Common myeloid progenitor, CD34-positive (primary cell): ENCODE measurements at places on chromosomes 13 and 19.
A peak's percentile ranks its signal among the peaks of the same experiment; 100 is the strongest.

GRCh38 chr13:91017031-91017668 lies 330.3 kb upstream of the MIR17HG start:
- peak; percentile 79 for DNase-seq
- H3K27me3 ChIP-seq = no peaks in the 10 kb centered on the region
- H3K4me1 ChIP-seq = no peaks in the 10 kb centered on the region

GRCh38 chr13:51935326-51936171 lies 73.8 kb downstream of the CCDC70 start:
- H3K36me3 ChIP-seq = no peaks in the 10 kb centered on the region
- no peaks in the 10 kb centered on the region for H3K4me1 ChIP-seq
- no peaks in the 10 kb centered on the region for H3K27me3 ChIP-seq
- H3K27ac ChIP-seq = no peak overlapping the region
- DNase-seq = peak; percentile 24

DNA sequence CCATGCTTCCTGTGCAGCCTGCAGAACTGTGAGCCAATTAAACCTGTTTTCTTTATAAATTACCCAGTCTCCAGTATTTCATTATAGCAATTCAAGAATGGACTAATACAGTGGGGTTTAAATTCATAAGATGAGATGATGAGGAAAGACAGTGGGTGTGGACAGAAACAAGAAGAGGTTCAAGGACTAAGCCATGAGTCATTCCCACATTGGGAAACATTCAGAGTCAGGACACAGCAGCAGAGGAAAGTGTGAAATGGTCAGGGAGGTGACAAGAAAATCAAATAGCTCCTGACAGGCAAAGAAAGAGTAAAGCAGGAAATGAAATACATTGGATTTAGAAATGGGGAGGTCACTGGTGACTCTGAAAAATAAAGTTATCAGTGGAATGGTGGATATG lies 9.1 kb downstream of the ZNF841 start:
- H3K36me3 ChIP-seq = peaks cover 36% of the 10 kb centered on the region
- H3K4me1 ChIP-seq = no peaks in the 10 kb centered on the region
- DNase-seq = no peak
- H3K4me3 ChIP-seq = no peak overlapping the region
- H3K27me3 ChIP-seq = no peaks in the 10 kb centered on the region

GRCh38 chr19:14694641-14695266 lies 4.9 kb downstream of the ZNF333 start:
- H3K36me3 ChIP-seq = peaks cover 34% of the 10 kb centered on the region
- no peak overlapping the region for H3K4me3 ChIP-seq
- H3K27me3 ChIP-seq = no peaks in the 10 kb centered on the region
- DNase-seq = no peak

GRCh38 chr13:98216135-98216565 lies 39.1 kb upstream of the RNF113B start:
- H3K4me3 ChIP-seq = no peak overlapping the region
- no peak for DNase-seq
- no peak overlapping the region for H3K27ac ChIP-seq
- H3K4me1 ChIP-seq = no peaks in the 10 kb centered on the region

- no peaks in the 10 kb centered on the region for H3K36me3 ChIP-seq
- H3K4me1 ChIP-seq = no peaks in the 10 kb centered on the region
- H3K27me3 ChIP-seq = peaks cover 3% of the 10 kb centered on the region
Observed at GRCh38 chr19:50281491-50281890, 47.7 kb downstream of the KCNC3 start.

DNA sequence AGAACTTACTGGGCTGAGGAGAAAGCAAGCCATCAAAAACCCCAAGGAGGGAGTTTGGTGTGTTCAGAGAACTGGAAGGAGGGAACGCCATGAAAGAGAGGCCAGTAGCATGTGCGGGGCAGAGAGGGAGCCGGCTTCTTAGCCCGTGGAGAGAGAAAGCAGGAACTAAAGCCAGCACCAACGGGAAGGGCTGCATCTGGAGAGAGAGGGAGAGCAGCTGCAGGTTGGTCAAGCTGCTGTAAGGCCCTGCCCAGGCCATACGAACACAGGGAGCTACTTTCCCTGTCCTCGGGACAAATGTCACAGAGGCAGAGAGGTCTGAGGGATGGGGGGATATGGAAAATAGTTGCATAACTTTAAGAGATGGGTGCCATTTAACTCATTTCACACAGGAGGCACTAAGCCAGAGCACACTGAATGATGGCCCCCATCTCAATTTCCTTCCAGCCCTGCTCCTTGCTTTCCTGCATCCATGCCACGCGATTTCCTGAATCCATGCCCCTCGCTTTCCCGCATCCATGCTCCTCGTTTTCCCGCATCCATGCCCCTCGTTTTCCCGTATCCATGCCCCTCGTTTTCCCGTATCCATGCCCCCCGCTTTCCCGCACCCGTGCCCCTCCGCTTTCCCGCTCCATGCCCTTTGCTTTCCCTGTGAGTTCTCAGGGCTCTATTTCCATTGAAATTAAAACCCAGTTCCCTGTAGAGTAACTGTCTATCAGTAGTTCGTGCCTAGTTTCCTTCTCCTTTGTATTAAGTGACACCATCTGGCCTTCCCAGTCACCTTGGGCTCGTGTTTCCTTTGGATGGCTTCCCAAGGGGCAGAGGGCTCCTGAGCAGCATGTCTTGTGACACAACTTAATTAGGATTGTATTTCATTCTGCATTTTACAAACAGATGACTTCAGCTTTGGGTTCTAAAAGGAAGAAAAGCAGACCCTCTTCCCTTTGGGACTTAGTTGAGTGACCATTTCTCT lies 31.5 kb upstream of the TPT1 start:
- H3K4me1 ChIP-seq = no peaks in the 10 kb centered on the region
- no peaks in the 10 kb centered on the region for H3K27me3 ChIP-seq
- H3K27ac ChIP-seq = no peak overlapping the region
- peak; percentile 23 for DNase-seq

- peaks cover 5% of the 10 kb centered on the region for H3K36me3 ChIP-seq
- H3K27ac ChIP-seq = no peak overlapping the region
- peaks cover 12% of the 10 kb centered on the region for H3K4me1 ChIP-seq
- no peak overlapping the region for H3K4me3 ChIP-seq
Observed at GRCh38 chr13:100212904-100213553, 124.1 kb downstream of the PCCA start.

GRCh38 chr13:106804991-106805390 lies 237.1 kb upstream of the ARGLU1 start:
- H3K4me1 ChIP-seq = peaks cover 3% of the 10 kb centered on the region
- H3K4me3 ChIP-seq = no peak overlapping the region
- no peak overlapping the region for H3K27ac ChIP-seq
- DNase-seq = no peak
- no peaks in the 10 kb centered on the region for H3K36me3 ChIP-seq

DNA sequence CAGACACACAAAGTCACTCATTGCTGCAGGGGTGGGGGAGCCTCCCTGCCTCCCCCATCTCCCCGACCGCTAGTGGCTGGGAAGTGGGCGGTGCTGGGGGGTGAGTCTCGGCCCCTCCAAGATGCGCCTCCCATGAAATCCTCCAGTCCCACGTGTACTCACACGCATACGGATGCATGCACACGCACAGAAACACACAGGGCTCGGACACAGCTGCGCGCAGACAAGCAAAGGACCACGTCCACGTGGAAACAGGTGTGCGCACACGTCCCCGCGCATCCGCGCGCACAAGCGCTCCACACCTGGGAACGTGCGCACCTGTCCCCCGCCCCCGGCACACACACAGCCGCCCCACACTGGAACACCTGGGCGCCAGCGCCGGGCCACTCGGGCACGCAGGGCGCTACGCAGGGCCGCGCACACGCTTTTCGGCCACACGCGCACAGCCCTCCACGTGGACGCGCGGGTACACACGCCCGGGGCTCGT lies 687 bp downstream of the MATK start:
- peak; percentile 40 for DNase-seq
- peaks cover 3% of the 10 kb centered on the region for H3K36me3 ChIP-seq
- H3K27ac ChIP-seq = peak overlapping the region; percentile 47
- no peaks in the 10 kb centered on the region for H3K27me3 ChIP-seq
- peak overlapping the region; percentile 83 for H3K4me3 ChIP-seq
- H3K4me1 ChIP-seq = peaks cover 14% of the 10 kb centered on the region

DNA sequence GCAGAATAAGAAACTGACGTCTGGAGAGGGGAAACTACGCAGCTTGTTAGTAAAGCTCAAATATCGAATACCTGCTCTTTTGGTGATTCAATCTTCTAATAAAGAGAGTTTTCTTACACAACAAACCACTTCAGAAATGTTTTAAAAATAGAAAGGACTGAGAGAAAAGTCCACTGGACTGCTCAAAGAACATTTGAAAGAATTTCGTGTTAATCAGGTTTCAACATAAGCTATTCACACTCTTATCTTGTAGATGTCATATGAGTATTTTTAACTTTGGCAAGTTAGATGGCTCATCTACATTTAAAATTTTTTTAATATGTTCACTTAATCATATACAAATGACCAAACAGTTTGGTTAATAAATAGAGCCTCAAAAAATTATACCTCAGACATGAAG lies 95.6 kb upstream of the FAM216B start:
- H3K36me3 ChIP-seq = no peaks in the 10 kb centered on the region
- no peak overlapping the region for H3K27ac ChIP-seq
- no peaks in the 10 kb centered on the region for H3K4me1 ChIP-seq
- no peak overlapping the region for H3K4me3 ChIP-seq

DNA sequence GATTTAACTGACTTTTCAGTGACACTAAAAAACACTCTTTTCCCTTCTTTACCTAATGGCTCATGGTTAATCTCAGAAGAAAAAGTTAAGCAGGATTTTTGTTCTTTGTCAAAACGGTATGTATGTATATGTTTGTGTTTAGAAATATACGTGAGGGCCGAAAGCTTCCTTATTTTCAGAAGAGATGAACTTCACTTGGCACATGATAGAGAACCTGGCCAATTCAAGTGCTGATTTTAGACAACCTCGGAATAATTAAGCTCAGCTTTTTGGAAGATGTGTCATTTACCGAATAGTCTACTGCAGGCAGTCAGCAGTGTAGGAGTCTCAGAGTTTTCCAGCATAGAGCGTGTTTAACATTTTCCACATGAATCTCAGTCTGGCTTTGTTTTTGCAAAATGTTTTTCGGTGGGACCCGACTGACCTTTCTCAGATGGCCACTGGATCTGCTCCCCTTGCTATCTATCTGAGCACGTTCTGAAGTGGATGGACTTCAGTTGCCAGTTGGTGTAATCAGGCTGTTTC lies 4.6 kb downstream of the RNASEH2B start:
- DNase-seq = no peak
- peaks cover 79% of the 10 kb centered on the region for H3K4me1 ChIP-seq
- H3K27ac ChIP-seq = no peak overlapping the region
- no peak overlapping the region for H3K4me3 ChIP-seq
- H3K27me3 ChIP-seq = no peaks in the 10 kb centered on the region
- peaks cover 4% of the 10 kb centered on the region for H3K36me3 ChIP-seq

DNA sequence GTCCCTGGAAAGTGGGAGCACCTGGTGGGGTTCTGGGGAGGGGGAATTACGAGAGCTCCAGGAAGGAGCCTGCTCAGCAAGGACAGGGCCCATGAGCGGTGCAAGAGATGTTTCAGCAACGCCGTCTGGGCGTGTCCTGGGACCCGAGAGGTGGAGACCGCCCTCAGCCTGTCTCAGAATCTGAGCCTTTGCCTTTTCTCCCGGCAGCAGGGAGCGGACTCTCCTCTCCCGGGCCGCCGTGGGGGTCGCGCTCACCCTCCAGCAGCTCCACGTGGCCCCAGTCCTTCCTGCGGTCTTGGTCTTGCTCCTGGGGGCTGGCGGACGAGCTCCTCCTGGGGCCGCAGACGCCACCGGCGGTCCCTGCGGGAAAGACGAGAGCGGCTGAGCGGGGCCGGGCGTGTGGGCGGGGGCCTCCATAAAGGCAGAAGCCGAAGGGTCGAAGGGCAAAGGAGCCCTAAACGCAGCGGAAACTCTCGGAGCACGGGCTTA lies 714 bp downstream of the POLRMT start:
- H3K36me3 ChIP-seq = peaks cover 20% of the 10 kb centered on the region
- H3K4me3 ChIP-seq = peak overlapping the region; percentile 92
- H3K27me3 ChIP-seq = peaks cover 6% of the 10 kb centered on the region
- no peaks in the 10 kb centered on the region for H3K4me1 ChIP-seq

DNA sequence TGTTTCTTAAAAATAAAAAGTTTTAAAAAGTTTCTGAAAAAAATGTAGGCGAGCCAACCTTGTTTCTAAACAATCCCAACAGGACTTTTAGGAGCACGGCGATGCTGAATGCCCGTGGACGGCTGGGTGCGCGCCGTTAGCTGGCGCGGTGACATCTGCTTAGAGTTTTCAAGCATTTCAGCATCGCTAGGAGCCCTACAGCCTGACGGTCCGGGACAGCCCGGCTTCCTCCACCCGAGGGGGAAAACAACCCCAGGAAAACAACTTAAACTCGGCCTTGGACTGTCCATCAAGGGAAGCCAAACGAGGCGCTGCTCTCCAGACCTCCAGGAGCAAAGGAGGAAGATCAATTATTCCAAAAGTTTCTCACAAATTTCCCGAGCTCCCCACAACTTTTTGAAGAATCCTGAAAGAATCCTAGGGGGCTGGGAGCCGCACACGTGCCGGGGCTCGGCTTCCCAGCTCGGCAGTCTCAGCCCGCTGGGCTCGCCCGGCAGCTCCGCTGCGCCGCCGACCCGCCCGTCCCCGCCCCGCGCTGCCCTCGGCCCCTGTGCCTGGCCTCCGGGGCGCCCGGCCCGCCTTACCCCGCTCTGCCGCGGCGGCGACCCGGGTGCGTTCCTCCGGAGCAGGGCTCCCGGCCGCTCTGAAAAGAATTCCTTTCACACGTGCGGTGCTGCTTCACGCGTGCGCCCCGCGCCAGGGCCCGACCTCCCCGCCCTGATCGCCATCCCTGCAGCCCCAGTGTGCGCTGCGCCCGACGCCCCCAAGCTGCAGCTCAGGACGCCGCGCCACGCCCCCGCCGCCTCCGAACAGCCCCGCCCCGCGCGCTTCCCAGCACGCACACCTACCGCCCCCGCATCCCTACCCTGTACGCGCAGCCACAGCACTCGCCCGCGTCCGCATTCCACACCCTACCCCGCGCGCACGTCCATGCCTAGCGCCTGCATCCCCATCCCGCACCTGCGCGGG lies at the start of gene GJA3:
TSS of gene GJA3 (minus strand) at position 747 of the 969 bp plus-strand sequence. CDS start 17,764 bp downstream, outside the sequence.
- H3K27ac ChIP-seq = no peak within 1 kb of the TSS
- H3K4me3 ChIP-seq = peak within 1 kb of the TSS; percentile 8
- peak; percentile 54 for DNase-seq
- H3K27me3 ChIP-seq = peaks cover 26% of the 10 kb centered on the region
- peaks cover 16% of the 10 kb centered on the region for H3K4me1 ChIP-seq

DNA sequence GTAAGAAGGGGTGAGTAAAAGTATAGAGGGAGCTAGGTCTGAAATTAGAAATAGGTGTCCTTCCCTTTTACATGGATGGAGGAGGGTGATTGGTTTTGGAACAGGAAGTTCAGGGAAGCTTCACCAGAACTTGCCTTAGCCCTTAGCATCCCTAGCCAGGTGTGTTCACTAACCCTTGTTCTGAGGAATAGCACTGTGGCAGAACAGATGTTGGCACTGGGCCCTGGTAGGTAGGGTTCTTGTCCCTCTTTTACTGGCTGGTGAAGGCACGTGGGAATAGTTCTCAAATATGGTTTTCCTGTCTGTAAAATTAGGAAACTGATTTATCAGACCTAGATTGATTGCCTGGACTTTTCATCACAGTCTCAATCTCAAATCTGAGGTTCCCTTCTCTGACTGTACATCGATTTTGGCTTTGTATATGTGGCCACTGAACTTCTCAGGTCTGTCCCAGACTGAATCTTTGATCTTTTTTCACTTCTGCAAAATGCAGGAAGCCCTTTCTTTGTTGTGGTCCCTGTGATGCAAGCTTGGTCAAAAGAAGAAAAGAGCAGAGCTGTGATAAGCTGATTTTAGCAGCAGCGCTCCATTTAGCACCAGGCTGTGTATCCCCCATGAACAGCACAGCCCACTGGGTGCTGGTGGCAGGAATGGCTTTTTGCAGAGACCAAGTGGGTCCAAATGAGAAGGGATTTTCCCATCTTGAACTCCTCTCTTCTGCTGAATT lies 86.2 kb upstream of the HTR2A start:
- no peak overlapping the region for H3K27ac ChIP-seq
- peak; percentile 50 for DNase-seq
- H3K27me3 ChIP-seq = no peaks in the 10 kb centered on the region
- no peak overlapping the region for H3K4me3 ChIP-seq
- H3K4me1 ChIP-seq = no peaks in the 10 kb centered on the region
